ENCODE measurements at places on chromosomes 2 and 18.

GRCh38 chr2:134079373-134079772, 174.5 kb upstream of the MGAT5 start:
- DNase-seq, result no peak

DNA sequence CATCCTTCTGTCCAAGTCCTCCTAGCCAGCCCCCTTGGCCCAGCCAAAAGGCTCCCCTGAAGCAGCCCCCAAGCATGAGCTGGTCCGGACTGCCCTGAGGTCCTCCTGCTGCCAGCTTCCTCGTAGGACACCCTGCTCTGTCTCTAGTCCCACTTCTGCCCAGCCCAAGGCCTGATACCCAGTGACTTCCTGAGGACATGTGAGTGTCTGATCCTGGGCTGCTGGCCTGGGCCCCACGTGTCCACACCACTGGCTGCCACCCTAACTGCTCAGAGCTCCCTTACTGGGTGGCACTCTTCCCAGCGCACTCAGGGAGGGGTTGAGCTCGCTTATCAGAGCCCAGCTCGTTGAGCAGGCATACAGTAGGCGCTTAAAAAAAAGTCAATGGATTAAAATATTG, 34.4 kb upstream of the PDIA6 start:
- no peak for DNase-seq

GRCh38 chr2:61534926-61535325, 3.2 kb downstream of the XPO1 start:
- no peak for DNase-seq

DNA sequence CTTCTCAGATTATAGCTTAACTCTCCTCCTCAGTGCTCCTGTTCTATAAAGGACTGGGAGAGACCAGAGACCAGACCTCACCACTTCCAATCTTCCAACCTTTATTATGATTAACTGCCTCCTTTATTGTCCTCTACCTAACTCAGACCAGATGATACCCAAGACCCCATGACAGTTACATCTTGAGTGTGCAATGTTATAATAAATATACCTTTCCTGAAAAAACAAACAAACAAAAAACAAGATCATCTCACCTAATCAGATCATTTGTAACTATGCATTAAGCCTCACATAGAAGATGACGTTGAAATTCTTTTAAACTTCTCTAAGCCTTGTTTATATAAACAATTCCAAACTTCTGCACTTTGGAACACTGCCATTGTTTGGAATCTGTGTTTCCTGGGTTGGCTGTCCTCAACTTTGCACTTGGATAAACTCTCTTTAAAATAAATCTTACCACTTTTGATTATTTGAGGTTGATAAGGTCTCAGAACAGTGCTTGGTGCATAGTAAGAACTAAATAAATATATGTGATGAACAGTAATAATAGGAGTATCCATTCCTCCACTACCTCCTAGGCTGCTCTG, 342.7 kb downstream of the TDRD15 start:
- DNase-seq, result no peak

DNA sequence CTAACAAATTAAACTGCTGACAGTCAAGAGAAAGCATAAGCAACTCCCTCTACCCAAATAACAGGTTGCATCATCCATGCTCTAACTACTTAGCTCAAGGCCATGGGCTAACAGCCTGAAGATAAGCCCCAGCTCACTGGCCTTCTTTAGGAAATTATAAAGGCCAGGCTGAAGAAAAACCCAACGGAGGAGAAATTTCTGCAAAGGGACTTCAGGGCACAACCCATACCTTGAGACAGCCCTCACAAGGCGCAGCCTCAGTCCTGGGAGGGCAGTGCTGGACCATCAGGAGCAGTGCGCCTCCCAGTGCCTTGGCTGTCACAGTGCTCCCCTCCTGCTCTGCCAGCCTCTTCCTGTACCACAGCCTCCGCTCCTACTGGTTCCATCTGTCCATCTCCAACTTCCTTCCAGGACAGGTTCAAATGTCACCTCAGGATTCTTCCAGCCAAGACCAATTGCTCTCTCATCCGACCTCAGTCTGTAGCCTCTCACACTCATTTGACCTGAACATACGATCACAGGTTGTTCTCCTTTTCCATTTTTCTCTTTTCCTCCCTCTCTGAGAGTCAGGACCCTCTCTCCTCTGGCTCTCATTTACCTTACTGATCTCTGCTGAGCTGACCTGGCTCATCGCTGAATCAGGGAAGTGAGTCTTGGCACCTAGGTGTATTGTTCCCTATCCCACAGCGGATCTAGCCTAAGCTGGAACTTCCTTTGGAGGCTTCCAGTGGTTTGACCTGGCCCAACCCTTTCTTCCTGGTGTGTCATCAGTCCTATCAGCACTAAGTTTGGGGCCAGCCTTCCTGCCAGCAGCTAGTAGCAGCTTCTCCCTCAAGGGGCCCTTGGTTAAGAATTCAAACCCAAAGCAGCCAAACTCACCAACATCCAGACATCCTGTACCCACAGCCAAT, 1.9 kb downstream of the MCFD2 start:
- DNase-seq, result no peak

- no peak for DNase-seq
These were observed 29.7 kb downstream of the AGPS start for GRCh38 chr2:177422271-177422670.

DNA sequence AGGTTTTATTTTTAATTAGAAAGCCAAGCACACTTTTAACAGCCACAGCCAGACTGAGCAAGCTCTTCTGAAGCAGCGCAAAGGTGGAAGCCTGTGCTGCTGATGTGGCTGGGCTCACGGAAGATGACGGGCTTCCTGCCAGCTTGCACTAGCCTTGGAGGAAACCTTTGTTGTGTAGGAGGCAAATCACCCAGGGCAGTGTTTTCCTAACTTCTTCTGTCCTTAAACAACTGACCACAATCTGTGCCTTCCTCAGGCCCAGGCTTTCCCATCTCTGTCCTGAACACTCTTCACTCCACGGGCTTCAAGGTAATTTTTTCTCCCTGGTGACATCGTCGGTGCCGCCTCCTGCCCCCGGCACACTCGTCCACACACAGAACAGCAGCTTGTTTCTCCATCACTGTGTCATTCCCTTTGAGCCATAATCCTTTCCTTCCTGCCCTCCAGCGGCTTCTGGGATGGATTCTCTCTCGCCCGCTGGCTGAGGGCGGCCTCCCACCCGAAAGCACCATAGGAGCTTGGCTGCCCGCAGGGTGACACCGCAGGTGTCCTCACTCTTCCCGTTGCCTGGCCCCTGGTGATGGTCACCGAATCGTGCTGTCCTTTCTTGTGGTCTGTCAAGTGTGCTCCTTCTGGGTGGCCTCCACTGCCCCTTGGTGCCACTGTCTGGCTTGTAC, 31.1 kb upstream of the INHBB start:
- no peak for DNase-seq

GRCh38 chr2:56382466-56382865, 198.7 kb downstream of the CCDC85A start:
- no peak for DNase-seq

DNA sequence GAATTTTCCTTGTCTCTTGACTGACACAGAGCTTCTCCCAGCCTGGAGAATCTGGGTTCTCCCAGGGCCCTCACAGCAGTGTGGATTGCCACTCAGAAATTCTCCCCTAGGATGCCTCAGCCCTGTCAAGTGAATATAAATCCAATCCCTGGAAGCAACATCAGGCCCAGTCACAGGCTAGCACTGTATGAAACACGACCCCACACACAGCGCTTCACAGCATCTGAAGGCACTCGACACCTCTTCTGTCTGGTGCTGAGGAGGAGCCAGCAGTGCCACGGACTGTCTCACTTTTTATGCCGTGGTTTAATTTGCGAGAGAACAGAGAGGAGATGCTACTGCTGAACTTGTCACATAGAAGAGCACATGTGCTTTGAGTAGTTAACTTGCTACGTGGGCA, 164.5 kb downstream of the NAPG start:
- DNase-seq, result no peak

DNA sequence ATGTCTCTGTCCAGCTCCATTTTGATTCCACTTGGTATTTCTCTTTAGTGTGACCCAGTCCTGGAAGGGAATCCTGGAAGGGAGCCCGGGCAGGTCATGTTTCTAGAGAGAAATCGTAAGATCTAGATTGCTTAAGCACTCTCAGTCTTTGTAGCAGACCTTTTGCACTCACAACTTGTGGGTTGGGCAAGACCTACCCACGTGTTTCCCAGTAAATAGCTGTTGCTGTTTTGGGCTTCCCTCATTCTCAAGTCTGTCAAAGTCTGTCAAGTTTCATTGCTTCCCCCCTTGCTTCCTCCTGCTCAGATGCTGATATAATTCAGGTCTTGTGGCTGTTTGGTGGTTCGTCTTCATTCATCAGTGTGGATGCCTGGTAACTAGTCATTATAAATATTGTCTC, 17.4 kb upstream of the NEMP2 start:
- no peak for DNase-seq

DNA sequence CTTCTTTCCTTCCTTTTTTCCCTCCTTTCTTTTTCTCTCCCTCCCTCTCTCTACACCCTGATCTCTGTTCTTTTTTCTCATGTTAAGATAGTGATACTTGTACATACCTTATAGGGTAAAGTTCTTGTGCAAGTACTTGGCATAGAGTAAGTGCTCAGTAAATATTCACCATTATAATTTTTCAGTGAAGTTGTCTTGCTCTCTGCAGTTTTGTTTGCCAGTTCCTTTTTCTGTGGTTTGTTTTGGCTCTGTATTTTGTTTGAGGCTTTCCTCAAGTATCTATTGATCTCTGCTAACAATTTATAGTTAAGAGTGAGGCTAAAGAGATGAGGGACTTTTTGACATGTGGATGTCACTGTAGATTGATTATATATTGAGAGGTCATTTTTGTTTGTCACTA, 48.0 kb downstream of the MTX2 start:
- no peak for DNase-seq

- no peak for DNase-seq
These were observed 554.0 kb downstream of the RNF144A start for GRCh38 chr2:7471185-7471584.

GRCh38 chr2:176999301-176999700, 213.3 kb upstream of the HNRNPA3 start:
- DNase-seq, result no peak

GRCh38 chr2:61554604-61555003, 16.4 kb upstream of the XPO1 start:
- DNase-seq, result no peak

GRCh38 chr2:234989183-234989701, 37.4 kb downstream of the SH3BP4 start:
- DNase-seq, result no peak

- no peak for DNase-seq
These were observed 129.0 kb downstream of the ICOS start for GRCh38 chr2:204065566-204065965.

GRCh38 chr2:238459081-238459629, 32.4 kb downstream of the ASB1 start:
- DNase-seq, result no peak

DNA sequence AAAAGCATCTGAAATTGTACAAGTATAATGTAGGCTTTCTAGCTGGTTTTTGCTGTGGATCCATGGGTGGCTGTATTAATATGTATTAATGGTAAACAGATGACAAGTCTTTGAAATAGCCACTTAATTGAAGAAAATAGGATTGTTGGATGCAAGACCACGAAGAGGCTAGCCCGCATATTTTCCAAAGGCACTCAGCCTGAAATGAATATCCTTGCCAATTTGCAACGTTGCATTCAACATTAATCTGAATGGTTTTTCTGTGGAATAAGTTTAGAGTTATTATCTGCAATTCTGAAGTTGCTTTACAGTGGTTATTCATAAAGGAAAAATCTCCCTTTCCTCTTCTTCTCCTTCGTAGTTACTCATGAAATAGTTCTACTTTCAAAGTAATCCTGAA, 86.2 kb upstream of the SPATS2L start:
- DNase-seq, result no peak

- no peak for DNase-seq
These were observed 74.8 kb downstream of the B3GNT2 start for GRCh38 chr2:62270728-62271127.

GRCh38 chr2:39851651-39852110, 72.6 kb upstream of the THUMPD2 start:
- DNase-seq, result no peak

DNA sequence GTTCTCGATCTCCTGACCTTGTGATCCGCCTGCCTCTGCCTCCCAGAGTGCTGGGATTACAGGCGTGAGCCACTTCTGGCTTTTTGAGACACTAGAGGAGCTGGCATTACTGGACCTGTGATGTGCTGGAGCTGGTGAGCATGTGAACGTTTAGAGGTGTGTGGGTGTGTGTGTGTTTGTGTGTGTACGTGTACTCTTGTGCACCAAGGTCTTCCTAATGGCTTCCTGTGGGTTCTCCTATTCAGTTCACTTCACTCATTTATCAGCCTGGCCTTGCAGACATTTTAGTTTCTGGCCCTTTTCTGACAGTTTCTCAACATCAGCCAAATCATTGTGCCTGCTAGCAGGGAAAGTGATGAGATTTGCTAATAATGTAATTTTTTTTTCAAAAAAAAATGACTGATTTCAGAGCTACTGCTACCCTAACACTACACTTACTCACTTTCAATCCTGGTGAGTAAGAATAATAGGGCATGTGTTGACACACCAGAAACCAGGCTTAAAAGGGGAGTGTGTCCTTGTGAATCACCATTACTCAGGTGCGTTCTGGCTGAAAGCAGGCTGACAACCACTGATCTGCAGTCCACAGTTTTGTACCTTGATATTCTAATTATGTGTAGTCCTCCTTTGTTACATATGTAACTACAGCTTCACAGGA, 41.0 kb upstream of the ACTR3 start:
- DNase-seq, result no peak

DNA sequence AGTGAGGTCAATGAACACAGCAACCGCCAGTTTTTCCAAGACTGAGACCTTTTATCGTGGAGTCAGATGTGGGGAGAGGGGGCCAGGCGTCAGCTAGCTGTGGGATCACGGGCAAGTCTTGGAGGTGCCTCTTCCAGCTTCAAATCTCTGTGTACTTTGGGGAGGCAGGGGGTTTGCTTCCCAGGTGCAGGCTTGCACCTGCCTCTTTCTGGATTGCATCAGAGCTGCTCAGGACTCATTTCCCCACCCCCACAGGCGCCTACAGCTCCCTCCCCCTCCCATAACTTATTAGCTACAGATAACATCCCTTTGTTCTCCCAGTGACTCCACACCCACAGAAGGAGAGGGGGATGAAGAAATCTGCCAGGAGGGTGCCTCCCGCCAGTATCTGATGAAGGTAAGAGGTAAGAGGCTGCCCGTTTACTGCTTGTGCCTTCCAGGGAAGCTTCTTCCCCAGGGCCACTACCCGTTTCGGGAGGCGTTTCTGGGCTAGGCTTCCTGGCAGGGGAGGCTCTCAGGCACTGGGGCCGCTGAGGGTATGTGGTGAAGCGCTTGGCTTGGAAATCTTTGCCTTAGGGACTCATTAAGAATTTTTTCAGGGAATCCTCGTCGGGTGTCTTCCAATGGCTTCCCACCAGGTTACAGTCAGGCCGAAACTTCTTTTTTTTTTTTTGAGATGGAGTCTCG, 18.8 kb upstream of the MRPL33 start:
- DNase-seq, result no peak

Measured in stimulated activated CD4-positive, alpha-beta T cell treated with anti-CD3 and anti-CD28 coated beads, Interleukin-1b, Interleukin-23, amount 100 ng/mL, for 4 hours (primary cell).